ELR (cell line): ENCODE measurements at places on chromosomes 13 and 19.
A peak's percentile ranks its signal among the peaks of the same experiment; 100 is the strongest.

- no peak for DNase-seq
Measured at GRCh38 chr13:97743938-97744337, 209.5 kb upstream of the IPO5 start.

DNA sequence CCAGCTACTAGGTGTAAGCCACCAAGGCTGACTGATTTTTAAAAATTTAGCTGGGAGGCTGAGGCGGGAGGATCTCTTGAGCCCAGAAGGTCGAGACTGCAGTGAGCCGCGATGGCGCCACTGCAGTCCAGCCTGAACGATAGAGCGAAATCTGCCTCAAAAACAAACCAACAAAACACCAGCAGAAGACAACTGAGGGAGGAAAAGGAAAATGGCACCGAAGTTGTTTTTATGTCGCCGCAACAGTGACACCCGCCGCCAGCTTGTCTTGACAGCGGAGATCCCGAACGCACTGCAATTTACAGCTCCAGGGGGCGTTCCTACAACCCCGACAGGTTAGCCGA is 298 bp upstream of the FAM98C start:
- no peak for DNase-seq

GRCh38 chr13:98927951-98928927 is 49.6 kb downstream of the DOCK9 start:
- peak; percentile 11 for DNase-seq

DNA sequence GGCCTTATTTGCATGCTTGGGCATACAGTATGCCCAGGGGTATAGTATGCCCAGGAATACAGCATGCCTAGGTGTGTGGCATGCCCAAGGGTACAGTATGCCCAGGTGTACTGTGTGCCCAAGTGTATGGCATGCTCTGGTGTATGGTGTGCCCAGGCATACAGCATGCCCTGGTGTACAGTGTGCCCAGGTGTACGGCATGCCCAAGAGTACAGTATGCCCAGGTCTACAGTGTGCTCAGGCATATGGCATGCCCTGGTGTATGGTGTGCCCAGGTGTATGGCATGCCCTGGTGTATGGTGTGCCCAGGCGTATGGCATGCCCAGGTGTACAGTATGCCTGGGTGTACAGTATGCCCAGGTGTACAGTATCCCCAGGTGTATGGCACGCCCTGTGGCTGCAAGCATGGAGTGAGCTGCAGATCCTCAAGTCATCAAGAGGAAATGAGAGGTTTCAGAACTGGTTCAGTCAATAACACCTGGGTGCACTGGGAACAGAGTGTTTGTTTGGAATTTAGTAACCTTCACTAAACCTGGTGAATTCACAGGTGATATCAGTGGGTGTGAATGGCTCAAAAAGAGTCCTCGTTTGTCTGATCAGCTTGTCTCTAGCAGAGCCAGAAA is 7.8 kb upstream of the C13orf42 start:
- no peak for DNase-seq

GRCh38 chr19:40348961-40349507 is 539 bp downstream of the PLD3 start:
- peak; percentile 37 for DNase-seq

DNA sequence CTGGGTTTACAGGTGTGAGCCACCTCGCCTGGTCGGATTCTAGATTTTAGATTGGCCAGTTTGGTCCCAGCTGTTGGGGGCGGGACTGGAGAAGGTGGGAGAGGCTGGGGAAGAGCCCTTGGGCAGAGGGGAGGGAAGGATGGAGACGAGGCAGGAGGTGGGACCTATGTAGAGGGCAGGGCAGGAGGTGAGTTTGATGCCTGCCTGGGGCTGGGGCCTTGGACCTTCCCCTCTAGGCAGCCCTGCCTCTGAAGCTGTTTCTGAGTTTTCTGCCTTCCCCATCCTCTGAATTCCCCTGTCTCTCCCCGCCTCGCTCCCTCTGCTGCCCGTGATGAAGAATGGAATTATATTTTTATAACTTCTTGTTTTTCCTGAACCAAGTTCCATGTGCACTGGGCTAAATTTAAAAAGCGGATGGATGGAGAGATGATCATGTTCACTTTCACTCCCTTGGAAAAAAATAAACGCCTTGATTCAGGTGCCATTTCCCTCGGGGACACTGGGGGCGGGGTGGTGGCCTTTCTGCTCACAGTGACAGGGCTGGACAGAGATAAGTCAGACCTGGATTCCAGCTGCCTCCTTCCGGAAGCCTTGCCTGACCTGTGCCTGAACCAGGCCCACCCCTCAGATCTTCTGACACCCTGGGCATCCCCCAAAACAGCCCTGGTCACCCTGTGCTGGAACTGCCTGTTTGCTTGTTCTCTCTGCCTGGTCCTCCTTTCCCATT is 16.5 kb upstream of the TNFAIP8L1 start:
- no peak for DNase-seq

GRCh38 chr19:32407004-32407992 is 1.7 kb downstream of the DPY19L3 start:
- DNase-seq = peak; percentile 17

DNA sequence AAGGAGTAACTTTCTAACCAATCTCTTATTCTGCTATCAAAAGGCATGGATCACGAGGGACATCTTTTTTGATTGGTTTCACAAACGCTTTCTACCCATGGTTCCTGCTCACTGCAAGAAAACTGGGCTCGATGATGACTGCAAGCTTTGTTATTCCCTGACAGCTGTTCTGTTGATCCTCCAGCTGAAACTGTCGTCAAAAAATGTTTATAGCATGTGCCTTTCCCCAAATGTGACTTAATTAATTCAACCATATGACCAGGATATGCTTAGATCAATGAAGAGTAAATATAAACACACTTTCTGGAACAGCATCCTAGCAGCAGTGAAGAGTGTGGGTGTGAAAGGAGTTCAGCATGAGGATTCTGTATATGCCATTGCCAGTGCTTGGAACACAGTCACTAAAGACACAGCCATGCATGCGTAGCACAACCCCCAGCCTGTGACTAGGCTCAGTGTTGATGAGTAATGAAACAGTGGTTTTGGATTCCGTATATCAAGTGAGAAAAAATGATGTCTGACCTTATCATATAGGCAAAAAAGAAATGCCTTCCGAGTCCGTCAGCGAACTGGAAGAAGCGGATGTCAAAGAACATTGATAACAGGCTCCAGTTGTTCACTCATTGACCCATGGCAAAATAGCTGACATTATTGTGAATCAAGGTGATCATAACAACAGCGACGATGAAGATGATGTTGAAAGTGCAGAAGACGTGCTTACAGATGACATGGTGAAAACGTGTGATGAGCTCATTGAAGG is 347.4 kb downstream of the FGF9 start:
- DNase-seq = no peak

DNA sequence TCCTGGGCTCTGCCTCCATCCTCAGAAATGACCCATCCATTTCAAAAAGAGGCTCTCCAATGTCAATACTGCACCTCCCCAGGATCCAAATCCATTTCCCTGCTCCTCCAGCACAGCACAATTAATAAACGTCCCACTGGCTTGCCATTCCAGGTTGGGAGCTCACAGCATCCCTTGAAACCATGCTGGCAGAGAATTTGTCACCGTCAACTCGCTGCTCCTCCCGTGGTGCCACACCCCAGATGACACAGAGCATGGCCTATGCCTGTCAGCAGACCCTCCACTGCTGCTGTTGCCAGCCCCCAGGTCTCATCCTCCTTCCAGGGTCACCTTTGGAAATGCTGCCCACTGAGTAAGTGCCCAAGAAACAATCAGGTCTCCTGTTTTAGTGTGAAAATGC is 53.0 kb upstream of the UQCRFS1 start:
- no peak for DNase-seq

- DNase-seq = no peak
Measured at GRCh38 chr19:12953138-12953798, 3.8 kb downstream of the GADD45GIP1 start.

- peak; percentile 16 for DNase-seq
Measured at GRCh38 chr13:48232420-48233045, 473 bp upstream of the ITM2B start.
